ENCODE measurements at places on chromosomes 3 and 15. TPM values are rescaled to one million over a fixed set of nuclear protein-coding genes. Genes with fewer than 3 reads are reported as not detected.

Gene PLCH1
- 0.61 TPM for total RNA-seq

GRCh38 chr3:68878962-68879361 is 53.4 kb downstream of the TAFA4 start:
- no peak for DNase-seq

GRCh38 chr3:193396451-193397244 is 18.1 kb upstream of the ATP13A5 start:
- DNase-seq: no peak

DNA sequence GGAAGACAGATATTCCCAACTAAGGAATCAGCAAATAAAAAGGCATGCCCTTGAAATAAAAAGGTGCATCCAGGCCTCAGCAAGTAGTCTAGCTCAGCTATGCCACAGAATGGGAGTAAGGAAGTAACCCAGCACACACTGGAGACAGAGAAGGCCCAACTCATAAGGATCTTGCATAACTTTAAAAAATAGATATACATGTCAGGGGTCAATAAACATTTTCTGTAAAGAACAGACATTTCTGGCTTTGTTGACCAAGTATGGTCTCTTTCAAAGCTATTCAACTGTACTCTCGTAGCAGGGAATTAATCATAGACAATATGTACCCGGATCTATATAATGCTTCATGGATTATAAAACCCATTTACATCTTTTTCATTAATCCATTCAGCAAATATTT is 449.3 kb downstream of the TAFA4 start:
- no peak for DNase-seq

DNA sequence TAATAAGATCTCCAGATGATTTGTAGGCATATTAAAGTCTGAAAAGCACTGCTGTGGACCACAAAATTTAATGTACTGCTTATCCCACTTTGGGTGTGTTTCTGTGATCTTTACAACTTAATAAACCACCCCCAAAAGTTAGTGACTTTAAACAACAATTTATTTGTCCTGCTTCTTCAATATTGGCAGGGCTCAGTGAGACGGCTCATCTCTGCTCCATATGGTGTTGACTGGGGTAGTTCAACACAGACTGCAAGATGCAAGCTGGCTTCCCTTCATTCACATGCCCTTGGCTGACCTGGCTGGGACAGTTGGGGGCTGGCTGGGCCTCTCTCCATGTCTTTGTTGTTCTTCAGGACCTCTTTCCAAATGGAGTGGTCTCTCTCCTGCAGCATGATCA is 337.8 kb downstream of the FHIT start:
- DNase-seq: no peak
